ENCODE measurements at places on chromosomes 2 and 18. TPM values are rescaled to one million over a fixed set of nuclear protein-coding genes. Genes with fewer than 3 reads are reported as not detected.

Gene TMEM247
- not detected for total RNA-seq

Gene RAPGEF4
- 45.1 TPM for total RNA-seq

Gene NOSTRIN
- 8.7 TPM for total RNA-seq

Gene ECEL1
- 6.5 TPM for total RNA-seq

Gene ALLC
- not detected for total RNA-seq

Gene FOSL2
- 5.8 TPM for total RNA-seq

Gene SLC8A1
- 71.5 TPM for total RNA-seq

Gene ZAP70
- 0.45 TPM for total RNA-seq

Gene SMYD5
- total RNA-seq = 19.3 TPM

DNA sequence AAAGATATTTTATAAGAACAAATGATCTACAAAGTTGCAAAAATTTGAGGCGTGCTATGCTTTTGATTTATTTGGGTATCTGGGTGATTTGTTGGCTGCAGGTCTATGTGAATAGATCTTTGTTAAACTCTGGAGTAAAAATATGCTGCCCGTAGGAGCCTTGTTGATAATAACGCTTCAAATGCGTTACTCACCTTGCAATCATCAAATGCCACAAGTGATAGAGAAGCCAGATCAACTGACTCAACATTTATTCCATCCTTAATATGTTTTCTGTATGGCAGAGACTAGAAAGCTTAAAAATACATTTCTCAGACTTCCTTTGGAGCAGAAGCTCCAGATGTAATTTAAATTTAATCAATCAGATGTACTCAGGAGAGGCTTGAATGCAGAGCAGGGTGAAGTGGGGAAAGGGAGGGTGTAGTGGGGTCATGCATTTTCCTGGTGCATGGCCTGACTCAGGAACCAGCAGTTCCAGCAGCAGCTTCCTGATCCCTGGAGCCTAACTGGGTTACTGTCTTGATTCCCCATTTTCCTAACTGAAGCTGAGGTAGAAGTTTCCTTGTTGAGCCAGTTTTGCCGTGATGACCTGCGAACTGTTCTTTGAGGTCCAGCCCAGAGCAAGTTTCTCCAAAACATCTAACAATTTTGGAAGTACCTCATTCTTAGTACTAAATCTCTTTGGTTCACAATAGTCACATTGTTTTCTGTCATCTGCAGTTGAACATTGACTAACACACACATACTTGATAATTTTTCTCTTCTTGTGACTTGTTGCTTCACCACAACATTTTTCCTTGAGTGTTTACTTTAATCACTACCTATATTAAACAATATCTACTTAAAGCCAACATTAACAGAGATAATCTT is 284.7 kb upstream of the CWC22 start:
- DNase-seq = no peak

- no peak for DNase-seq
Measured at GRCh38 chr2:24432121-24432520, 58.9 kb upstream of the NCOA1 start.

DNA sequence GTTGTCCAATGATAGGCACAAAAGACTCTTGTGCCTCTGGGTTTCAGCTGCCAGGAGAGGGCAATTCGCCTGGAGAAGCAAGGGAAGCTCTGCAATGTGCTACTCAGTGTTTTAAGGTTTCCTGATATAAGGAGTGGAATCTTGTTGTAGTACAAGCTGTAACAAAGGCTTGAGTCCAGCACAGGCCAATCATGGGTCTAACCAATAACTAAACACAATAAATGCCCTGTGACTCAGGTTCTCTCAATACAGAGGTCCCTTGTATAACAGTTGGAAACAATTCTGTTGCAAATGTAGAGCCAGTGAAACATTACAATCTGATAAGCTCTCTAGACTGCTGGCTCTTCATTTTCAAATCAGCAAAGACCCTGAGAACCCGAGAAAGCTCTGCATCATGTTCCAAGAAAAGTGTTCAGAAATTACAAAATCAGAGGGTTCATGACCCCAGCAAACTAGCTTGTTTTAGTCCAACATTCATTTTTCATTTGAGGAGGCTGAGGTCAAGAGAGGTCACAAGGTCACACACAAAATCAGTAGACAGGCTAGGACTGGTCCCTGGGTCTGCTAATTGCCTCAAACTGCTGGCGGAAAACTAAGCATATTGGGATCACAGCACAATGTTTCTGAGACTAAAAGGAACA is 59.0 kb upstream of the DNMT3A start:
- DNase-seq = no peak

GRCh38 chr2:138503087-138503442 is 1.5 kb downstream of the SPOPL start:
- no peak for DNase-seq

DNA sequence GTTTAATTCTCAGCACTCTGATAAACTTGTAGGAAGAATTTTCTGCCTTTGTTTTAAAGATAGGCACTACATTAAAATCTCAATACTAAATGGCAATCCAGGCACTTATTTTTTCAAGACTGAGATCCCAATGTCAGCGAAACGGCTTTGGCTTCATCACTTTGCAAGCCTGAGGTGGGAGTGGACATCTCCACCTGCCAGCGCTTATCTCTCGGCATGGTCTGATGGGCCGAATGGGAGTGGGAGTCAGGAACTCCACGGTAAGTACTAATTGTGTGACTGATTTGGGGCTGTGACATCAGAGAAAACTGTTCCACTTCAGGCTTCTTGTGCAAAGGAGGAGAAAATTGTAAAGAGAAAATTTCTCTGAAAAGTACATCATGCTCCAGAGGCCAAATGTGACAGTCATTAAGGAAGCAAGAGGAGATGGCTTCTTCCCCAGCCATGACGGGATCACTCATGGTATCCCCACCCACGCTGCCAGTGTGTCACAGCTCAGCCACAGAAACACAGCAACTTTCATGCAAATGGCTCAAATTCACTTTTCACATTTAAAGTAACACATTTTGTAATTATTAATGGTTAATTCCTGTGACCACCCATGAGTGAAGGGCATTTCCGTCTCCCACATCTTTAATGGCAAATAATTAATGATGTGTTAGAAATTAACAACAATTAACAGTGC is 385.5 kb upstream of the HNRNPA3 start:
- DNase-seq = no peak

DNA sequence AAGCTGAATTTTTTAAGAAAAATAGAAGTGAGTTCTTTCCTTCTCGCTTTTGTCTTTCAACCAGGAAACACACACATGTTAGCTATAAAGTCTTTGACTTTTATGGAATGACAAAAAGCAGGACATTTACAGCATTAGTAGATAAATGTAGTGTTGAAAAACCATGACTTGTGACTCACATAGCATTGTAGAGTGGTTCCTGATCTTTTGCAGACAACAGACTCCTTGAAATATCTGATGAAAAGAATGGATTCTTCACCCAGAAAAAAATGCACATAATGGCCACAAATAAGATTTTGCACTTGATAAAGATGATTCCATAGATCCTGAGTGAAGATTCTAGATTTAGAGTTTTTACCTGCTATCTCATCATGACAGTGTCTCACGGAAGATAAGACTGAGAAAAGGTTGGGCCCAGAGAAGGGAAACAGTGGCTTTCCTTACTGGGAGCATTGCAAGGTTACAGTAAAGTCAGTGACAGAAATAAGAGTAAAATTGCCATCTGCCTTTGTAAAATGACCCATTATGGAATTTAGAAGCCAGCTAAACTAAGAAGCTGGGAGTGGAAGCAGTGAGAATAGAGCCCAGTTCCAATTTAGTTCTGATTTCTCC is 14.0 kb downstream of the SMARCAL1 start:
- DNase-seq = no peak

GRCh38 chr2:32009516-32010256 is 1.1 kb downstream of the MEMO1 start:
- peak; percentile 52 for DNase-seq

DNA sequence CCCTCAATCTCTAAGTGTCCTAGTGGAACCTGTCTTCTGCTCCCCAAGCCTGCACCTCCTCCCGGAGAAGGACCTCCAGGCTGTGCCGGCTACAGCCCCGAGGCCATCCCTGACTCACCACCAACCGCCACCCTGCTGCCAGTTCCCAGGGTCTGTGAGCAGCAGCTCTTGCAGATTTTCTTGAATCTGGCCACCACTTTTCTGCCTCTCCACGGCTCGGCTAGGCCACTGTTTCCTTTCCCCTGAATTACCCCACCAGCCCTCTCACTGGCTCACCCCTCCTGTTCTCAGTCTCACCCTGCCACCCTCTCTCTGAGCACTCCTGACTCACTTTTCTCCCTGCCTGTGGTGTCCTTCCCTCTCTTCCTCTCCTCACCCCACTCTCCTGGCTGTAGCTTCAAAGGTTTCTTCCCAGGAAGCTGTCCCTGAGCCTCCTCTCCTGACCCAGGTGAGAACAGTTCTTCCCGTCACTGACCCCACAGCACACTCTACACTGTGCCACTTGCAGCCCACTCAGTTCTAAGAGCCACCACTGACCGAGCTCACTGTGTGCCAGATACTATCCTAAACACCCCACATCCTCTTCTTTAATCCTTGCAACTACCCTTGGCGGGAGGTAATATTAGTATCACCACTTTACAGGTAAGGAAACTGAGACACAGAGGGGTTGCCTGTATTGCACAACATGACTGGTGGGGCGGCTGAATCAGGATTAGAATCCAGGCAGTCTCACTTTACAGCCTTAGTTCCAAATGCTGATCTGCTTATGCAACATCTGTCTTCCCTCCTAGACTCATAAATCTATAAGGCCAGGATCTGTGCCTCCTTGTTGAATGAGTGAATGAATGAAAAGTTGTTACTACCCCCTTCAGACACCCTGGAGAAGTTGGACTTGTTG is 111.6 kb downstream of the SMAD7 start:
- no peak for DNase-seq

GRCh38 chr2:225632351-225632750 is 232.8 kb downstream of the NYAP2 start:
- no peak for DNase-seq

- DNase-seq = no peak
Measured at GRCh38 chr2:72271276-72271614, 123.6 kb upstream of the CYP26B1 start.

GRCh38 chr2:57105694-57106093 is 921.9 kb downstream of the CCDC85A start:
- DNase-seq = no peak

GRCh38 chr2:181036445-181036844 is 56.0 kb downstream of the UBE2E3 start:
- DNase-seq = no peak

DNA sequence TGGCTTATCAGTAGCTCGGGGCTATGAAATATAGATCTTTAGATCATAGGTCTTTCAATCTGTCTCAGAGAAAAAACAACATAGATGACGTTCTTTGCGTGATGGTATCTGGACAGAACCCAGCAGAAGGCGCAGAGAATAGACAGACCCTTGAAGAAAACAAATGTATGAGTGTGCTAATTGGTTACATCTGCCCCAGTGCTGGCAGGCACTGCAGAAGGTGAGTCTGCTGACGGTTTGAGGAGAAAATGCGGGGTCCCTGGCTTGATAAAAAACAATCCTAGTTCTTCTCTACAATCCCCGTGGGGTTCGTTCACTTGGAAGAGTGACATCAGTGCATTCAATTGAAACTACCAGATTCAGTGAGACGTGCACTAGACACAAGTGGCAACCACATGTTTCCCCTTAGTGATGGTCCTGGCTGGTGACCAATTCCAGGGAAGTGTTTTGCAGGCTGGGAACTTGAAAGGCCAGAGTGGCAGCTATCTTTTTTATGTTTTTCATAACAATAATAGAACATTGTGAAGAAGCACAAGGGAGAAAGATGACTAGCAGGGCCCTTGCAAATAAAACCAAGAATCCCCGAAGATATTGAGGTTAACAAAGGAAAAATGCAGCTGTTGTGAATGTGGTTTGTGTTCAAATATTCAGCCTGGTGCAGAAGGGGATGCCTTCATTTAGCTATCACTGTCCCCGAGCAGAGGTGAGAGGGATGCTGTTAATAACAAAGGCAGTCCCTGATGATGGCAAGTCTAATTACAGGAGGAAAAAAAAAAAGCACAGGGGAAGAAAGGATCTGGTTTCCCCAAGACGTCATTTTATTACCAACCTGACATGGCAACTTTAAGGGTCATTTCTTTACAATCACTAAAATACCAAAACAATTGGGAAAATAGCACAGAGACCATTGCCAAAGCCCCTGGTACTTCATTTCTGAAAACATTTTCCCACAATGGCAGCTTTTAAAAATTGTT is 337.6 kb upstream of the FIGN start:
- DNase-seq = no peak

DNA sequence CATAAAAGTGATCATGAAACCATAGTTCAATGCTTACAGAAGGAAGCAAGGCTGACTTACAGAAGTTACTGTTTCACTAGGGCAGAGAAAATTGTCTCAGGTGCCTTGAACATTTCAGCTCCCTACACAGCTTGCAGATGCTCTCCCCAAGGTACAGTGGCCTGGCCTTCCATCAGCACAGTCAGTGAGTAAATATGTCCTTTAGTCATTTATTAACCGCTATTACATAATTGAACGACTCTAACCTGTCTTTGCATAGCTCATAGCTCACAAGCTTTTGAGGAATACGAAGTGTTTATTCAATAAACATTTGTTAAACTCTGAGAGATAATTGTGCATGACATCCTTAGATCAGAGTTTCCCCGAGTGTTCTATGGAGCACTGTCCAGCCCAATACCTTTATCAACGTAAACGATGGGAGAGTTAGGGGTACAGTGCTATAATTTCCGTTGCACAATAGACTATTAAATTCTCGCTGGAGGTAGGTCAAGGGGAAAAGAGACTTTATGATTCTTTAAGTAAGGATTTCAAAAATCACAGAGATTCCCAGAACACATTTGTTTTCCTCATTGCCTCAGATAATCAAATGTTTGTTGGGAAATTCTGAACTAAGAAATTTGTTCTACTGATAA is 677.8 kb downstream of the TSN start:
- DNase-seq = no peak

DNA sequence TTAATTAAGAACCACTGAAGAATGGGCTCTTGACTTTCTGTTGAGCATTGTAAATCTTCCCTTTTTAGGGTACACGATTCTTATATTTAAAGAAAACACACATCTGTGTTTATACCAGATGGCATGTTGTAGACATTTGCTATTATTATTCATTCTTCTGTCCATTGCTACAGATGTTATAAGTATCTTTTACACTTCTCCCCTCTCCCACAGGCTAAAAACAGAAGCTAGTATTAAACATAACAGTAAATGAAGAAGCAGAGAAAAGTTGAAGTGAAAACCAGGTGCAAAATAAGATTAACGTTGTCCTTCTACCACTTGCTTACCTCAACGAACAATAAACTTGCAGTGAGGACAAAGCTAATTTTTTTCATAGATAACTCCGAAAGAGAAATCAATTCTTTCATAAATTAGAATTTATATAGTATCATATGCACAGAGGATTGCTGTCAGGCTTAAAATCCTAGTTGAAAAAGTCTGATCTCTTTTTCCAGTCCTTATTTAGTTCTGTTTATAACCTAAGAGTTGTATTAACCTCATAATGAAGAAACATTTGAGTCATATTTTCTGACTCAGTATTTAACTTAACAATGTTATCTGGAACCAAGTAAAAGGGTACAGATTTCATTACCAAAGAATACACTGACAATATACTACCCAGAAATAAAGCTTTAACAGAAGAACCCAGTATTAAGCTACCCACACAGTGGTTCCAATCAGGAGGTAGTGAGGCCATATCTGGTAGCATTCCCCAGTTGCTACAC is 16.4 kb upstream of the ZNF385B start:
- no peak for DNase-seq
